CD4-positive, alpha-beta T cell treated with Interleukin-12 subunit alpha and Interleukin-12 subunit beta, for 1 hour (primary cell): ENCODE measurements at places on chromosomes 7 and 10.
A peak's percentile ranks its signal among the peaks of the same experiment; 100 is the strongest.

- no peak for DNase-seq
Measured at GRCh38 chr7:44093102-44093641, 10.8 kb upstream of the POLM start.

GRCh38 chr7:95290166-95290830 lies 34.0 kb downstream of the PON1 start:
- no peak for DNase-seq

- DNase-seq: no peak
Measured at GRCh38 chr10:107865691-107866090, 701.2 kb upstream of the SORCS1 start.

GRCh38 chr7:47669178-47669891 lies 87.4 kb upstream of the TNS3 start:
- DNase-seq: peak; percentile 15

GRCh38 chr7:116699722-116700120 lies 27.7 kb downstream of the MET start:
- no peak for DNase-seq
